ENCODE measurements at places on chromosomes 2 and 18.

DNA sequence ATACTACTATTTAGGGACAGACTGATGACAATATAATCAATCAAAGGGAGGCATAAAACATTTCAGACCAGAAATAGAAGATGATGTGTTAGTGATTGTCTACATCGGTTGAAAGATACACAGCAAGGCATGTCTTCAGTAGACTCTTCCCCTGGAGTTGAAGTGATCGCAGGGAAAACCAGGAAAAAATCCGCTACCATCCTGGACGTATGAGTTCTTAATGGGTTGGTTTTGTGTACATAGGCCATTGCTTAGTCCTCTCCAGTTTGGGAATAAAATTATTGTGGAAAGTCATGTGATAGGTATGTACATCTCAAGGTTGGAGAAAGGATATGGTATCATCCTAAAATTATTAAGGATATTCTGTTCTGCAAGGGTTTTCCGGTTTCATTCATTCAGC, 4.3 kb downstream of the APCDD1 start:
- DNase-seq = no peak

DNA sequence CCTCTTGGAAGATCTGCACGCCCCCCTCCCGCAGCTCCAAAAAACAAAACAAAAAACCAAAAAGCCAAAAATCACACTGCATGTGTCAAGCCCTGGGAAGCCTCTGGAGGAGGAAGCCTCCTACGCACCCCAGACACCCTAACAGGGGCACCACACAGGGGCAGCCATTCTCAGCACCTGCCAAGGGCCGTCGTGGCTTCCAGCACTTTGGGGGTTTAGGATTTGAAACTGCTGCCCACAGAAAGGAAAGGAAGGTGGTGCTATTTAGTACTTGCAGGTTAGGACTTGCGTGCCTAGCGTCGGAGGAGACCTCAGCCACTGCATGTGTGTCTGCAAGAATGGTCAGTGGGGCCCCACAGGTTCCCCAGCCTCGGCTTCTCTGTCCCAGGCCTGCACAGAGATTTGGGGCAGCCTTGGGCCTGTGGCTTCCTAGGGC, 419 bp upstream of the GPR55 start:
- no peak for DNase-seq

DNA sequence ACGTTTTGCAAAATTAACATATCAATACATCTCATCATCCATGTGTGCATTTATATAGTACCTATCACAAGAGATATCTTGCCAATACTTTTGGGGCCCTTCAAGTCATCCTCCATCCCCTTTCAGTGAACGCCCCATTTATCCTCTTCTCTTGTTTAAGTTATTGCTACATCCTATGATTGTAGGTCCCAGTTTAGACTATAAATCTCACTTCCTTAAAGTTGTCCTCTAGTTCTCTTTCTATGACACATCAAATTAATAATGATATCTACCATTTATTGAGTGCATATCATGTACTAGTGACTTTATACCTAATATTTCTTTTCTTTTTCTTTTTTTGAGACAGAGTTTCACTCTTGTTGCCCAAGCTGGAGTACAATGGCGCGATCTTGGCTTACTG, 28.8 kb upstream of the FBXO11 start:
- DNase-seq = no peak

DNA sequence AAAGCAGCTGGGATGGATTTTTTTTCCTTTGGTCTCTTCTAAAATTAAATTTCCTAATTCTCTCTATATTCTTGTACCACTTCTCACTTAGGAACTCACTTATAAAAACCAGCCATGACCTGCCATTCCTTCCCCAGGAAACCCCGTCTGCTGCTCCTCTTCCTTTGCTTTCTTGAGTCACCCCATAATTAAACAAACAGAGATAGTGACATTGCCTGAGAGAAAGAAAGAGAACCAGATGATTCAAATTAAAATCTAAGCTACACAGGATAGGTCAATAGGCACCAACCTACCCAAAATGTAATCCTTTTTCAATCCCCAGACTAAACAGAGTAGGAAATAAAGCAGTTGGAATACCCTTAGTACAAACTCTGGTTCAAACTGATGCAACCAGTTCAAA, 9.7 kb downstream of the STK39 start:
- no peak for DNase-seq

- no peak for DNase-seq
Observed at GRCh38 chr2:213015387-213016165, 135.8 kb downstream of the IKZF2 start.

DNA sequence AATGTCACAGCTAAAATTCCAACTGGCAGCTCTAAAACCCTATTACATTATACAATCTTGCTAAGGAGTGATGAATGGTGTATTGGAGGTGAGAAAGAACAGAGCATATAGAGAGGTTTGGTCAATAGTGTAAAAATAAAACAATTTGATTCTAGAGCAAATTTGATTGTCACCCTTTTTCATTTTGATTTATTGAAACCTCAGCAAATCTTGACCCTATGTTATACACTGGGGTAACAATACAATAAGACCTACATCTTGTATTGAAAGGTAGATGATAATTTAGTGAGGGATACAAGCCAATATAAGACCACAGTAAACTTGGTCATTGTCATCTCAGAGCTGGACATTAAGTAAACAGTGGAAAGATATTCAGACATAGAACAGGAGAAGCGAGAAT, 671.9 kb downstream of the IRS1 start:
- no peak for DNase-seq

DNA sequence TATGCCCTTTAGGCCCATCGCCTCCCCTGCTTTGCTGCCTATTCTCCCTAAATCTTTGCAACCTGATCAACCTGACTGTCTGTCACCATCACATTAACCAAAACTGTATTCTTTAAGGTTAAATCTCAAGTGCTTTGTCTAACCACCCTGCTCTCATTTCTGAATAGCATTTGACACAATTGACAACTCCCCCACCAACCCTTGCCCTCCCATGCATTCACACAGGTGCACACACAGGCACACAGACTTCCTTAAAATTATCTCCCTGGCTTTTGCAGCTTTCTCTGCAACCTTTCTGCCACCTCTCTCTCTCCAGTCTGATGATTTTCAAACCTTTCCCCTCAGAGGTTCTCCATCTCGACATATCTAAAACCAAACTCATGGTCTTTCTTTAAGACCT, 64.6 kb upstream of the ST8SIA3 start:
- DNase-seq = no peak

DNA sequence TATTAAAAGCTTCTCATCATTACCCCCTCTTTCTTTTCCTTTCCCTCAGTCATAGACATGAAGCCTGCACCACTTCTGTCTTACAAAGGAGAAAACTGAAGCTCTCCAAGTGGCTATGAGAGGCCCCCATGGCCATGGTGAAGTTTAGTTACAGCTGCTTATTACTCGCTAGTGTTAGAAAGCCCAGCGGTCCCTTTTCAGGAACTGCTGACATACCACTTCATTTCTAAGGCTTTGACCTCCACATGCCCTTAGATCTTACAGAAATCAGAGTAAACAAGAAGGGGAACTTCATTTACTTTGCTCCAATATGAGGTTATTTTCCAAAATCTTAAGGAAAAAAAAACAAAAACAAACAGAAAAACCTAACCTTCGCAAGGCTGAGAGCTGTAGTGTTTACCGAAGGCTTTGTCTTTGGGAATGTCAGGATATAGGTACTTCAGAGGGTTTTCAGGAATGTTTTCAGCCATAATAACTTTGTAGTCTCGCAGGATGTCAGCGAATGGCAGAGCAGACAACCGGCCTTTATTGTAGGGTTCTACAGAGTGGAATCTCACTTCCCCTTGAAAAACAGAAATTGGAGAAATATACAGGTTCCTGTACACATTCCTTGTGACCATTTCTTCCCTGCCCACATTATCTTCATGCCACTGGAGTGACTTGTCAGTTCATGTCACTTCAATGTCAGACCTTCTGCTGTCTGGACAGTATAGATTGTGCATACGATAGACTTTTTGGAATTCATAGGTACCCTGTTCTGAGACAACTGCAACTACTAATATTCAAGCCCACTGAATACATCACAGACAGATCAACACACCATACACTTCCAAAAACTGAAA, 18.8 kb upstream of the STAT1 start:
- no peak for DNase-seq

DNA sequence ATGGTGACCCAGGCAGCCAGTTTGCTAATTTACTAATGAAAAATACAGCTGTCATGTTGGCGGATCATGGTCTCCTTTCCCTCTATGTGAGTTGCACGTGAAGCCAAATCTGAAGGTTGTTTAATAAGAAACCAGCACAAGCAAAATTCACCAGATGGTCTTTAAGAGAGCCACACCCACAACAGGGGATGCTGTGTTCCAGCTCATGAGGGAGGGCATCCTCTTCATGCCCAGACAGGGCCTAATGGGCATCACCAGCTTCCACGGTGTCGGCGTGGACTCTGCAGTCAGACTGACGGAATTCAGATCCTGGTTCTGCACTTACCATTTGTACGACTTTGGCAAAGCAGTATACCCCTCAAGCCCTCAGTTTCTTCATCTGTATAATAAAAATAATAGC, 39.9 kb downstream of the TMEM247 start:
- no peak for DNase-seq

DNA sequence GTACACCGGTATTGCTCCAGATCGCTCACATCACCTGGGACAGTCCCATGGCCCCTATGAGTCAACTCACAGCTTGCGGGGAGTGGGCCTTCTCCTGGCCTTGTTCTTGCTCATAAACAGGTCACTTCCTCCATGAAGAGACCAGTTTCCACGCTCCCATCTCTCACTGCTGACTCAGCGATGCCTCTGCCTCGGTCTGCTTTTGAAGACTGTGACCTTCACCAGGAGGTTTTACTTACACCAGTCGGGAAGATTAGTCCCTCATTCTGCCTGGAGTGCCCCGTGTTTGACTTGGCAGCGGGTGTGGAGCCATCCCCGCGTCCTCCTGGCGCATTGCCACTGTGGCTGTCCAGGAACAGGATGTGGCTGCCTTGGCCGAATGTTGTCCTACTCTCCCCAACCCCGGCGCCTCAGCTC, 159.8 kb downstream of the RHBDD1 start:
- peak; percentile 68 for DNase-seq

GRCh38 chr2:238060542-238061314, at the start of gene SCLY:
Gene SCLY (plus strand): TSS chr2:238061001. CDS start chr2:238061055, 54 bp downstream.
- peak; percentile 79 for DNase-seq

DNA sequence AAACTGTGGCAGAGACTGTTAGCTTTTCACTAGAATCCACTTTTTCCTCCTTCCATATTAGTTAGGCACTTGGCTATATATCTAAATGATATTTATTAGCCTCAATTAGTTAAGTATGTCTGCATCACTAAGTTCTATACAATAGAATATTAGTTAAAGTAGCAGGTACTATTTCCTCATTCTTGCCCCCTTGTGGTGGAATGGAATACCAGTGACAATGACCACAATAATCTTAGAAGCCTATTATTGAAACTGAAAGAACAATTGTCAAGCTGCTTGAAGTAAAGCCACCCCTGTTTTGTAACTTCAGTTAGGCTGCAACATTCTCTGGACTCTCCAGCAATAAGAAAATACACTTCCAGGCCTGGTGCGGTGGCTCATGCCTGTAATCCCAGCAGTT, 476.3 kb upstream of the VWC2L start:
- peak; percentile 5 for DNase-seq

Data from AG09309 (cell line).